ENCODE measurements at places on chromosomes 1 and 21.

DNA sequence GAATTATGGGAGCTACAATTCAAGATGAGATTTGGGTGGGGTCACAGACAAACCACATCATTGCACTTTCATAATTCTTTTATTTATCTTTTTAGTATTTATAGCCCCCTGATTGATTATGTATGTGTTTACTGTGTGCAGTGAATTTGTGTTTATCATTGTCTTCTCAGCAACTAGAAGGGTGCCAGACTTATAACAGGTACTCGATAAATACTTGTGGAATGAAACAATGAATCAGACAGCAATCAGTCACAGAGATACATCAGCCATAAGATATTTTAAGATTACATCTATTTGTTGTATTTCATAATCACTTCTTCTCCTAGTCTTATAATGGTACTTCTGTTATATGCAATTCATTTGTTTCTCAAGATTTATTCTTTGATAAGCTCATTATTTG, 273.2 kb downstream of the PTPRC start:
- ATAC-seq, result no peak

DNA sequence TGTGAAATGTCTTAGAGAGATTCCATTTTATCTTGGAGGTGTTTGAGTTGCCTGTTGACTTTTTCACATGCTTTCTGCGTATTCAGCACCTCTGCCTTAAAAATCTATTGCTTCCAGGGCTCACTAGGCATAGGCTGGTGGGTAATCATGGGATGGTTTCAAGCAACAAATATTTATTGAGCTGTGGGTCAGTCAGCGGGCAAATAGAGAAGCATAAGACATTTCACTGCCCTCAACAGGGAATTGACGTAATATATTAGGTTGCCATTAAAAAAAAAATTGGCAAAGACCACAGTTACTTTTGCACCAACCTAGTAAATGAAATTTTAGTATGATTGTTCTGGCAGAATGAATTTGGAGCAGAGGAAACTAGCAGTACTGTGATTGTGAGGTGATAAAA, 44.3 kb upstream of the NBL1 start:
- ATAC-seq, result no peak

DNA sequence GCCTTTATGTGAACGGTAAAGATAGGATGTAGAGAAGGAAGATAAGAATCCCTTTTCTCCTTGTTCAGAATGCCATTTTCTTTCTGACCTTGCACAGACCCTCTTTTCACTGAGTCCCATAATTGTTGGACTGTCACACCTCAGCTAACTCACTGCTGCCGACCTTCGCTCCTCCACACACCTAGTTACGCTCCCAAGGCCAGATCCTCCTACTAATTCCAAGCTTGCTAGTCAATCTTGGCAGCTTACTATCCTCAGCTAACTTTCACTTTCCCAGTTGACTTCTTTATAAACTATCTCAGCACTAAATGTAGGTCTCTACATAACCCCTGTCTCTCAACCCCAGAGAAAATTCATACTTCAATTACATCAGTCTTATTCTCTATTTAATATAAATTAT, 471.8 kb upstream of the PRMT6 start:
- ATAC-seq, result no peak

DNA sequence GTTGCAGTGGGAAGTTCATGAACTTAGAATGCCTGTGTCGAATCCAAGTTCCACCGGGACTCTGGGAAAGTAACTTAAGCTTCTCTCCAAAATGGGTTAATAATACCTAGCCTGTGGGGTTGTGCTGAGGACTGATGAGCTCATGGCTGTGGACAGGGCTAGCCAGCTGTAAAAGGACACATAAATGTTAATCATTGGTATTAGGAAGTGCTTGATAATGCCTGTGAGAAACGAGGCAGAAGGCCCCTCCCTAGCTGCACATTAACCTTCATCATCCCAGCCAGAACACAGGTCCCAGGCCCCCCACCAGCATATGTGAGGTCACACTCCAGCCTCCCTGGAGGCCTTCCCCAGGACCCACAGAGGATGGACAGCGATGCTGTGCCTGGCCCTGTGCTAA, 789 bp upstream of the GJB4 start:
- ATAC-seq, result no peak

DNA sequence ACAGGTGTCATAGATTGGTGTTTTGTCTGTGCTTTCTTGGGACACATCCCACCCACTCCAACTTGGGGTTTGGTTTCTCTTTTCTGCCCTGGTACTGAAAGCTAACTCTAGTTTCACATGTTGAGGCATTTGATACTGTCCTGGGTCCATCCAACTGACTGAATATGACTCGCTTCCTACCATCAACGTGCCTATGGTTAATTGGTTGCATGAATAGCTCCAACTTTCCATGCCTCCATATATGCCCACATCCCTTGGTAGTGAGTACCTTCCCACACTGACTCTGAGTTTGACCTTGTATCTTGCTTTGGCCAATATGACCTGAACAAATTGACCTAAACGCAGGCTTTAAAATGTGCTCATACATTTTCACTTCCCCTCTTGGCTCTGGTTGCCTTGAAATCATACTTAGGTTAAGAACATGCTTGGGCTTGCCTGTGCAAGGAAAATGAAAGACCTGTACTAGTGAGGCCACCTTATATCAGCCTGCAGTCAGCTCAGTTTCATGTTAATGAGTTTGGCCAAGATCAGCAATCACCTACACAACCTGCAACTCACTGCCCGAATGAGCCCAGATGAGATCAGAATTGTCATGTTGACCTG, 81.0 kb upstream of the KCNK2 start:
- no peak for ATAC-seq

- no peak for ATAC-seq
Measured at GRCh38 chr1:41370225-41370624, 9.0 kb downstream of the FOXO6 start.

- no peak for ATAC-seq
Measured at GRCh38 chr1:225685476-225686176, 32.7 kb upstream of the ENAH start.

GRCh38 chr1:158830074-158830677, 975 bp upstream of the MNDA start:
- ATAC-seq, result peak; percentile 56

GRCh38 chr1:179637211-179637860, 45.7 kb downstream of the TDRD5 start:
- no peak for ATAC-seq

DNA sequence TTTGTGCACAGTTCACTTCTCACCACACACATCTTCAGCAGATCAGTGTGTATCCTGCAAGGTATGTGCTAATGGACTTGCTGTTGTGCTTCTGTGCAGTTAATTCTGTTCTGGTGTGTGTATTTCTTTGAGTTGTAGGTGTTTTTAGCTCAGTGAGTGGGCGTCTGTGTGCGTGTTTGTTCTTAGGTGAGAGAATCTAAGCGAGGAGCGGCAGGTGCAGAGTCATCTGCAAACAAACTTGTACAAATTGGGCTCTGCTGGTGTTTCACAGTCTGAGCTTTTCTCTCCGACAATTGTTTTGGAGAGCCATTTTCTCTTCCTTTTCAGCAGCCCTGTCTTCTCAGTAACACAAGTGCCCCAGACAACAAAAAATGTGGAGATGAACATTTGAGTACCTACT, 43.6 kb downstream of the ACP6 start:
- ATAC-seq, result no peak

DNA sequence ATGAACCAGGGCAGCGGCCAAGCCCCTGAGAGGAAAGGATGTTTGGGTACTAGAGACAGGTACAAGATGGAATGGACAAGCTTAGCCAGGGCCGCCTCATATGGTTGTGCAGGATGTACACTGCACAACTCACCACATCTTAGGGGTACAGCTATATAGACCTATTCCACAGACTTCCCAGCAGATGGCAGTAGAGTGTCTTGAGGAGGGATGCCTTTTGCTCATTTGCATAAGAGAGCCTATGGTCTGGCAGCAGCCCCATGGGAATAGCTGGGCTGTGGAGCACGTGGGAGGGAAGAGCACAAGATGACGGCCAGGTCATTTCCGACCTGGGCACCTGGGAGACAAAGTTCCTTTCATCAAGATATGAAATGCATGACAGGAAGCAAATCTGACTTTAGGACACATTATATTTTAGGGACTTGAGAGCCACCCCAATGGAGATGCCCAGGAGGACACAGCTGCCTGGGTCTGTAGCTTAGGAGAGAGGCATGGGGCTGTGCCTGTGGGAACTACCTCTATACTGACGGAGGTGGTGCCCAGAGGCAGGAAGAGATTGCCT, 215.5 kb downstream of the KCNJ6 start:
- ATAC-seq, result peak; percentile 41

- ATAC-seq, result no peak
Measured at GRCh38 chr1:61233121-61233660, 150.8 kb downstream of the NFIA start.

DNA sequence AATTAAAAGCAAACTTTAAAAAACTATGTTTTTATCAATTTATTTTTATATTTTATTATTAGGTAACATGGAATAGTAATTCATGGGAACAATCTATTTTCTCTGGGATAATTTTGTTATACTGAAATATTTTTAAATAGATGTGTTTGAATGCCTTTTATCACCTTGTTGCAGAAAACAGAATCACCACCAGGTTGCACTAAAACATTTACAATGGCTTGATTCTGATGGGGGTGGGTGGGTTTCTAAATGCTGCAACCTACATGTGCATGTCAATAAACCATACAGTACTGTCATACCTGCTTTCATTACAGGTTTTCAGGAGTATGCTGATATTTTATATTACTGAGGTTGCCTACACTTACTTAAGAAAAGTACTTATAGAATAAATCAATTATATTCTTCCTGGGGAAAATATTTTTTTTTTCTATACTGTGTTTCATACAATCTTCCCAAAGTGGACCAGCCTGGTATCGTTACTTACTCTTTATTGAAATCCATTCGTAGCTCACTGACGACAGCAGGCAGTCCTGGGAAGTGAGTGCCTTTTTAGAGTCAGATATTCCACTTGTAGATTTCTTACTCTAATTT, 132.8 kb downstream of the PTPRC start:
- no peak for ATAC-seq

DNA sequence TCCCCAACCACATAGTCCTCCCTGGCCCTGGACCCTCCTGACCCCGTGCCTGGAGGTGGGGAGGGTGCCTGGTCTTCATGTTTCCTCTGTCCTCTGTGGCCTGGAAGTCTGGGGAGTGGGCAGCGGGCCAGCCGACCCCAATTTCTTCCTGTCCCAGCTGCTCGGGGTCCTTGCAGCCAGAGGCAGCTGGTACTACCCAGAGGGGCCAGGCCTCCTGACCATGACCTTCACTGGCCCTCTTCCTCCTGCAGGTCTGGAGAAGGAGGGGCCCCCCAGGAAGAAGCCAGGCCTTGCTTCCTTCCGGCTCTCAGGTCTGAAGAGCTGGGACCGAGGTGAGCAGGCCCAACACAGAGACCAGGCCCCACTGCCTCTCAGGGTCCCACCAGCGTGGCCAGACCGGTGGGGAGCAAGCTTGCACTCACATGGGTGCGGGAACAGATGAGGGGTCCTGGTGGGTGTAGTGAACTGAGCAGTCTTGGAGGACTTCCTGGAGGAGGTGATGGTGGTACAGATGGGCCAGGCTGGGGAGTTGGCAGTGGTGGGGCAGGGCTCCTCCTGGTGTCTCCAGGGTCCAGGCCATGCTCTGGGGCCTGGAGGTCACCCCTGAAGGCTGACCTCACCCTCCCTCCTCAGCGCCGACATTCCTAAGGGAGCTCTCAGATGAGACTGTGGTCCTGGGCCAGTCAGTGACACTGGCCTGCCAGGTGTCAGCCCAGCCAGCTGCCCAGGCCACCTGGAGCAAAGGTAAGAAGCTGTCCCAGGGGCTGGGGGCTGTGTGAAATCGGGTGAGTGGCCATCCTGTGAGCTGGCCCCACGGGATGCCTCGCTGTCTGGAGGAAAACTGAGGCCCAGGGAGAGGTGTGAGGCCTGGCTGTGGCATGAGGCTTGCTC, 32.7 kb downstream of the TRIM11 start:
- ATAC-seq, result no peak

- no peak for ATAC-seq
Measured at GRCh38 chr1:170481000-170481399, 51.0 kb upstream of the GORAB start.

DNA sequence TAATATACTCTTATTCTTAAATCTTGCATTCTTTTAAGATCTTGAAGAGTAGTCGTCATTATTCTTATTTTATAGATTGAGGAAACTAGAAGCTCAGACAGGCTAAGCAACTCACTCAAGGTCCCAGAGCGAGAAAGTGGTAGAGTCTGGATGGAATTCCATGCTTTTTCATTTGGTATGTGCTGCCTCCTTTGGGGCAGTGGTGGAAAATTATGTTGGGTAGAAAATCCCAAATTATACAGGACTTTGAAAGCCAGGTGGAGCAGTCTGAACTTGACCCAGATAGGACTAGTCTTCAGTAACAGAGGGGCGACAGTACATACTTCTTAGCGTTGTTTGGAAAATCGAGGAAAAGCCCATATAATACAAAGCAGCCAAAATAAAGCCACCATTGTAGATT, 205.6 kb downstream of the ATG4C start:
- ATAC-seq, result no peak

DNA sequence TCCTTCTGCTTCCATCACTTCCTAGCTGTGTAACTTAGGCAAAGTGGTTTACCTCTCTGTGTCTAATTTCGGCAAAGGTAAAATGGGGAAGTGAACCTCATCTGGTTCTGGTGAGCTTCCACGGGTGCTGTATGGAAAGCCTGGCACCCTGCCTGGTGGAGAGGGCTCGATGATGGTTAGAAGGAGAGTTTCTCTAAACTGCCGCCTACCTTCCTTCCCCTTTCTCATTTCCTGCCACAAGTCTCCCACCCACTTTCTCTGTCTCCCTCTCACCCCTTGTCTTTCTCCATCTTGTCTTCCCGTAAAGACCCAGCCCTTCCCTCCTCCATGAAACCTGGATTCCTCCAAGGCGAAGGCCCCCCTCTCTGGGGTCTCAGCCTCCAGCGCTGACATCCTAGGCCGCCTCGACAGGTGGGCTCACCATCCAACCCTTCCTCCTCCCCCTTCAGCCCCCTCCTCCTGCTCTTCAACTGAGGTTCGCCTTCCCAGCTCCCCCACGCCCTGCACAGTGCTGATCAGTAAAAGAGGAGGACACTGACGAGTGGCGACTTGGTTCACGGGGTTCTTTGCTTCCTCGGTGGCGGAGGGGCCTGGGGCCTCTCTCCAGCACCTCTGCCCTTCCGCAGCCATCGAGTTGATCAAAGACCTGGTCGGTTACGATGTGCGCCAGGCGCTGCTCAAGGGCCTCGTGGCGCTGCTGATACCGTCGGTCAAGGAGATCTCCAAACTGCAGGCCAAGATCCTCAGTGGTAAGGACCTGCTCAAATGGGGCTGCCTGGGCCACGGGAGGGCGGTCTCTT, 7.3 kb downstream of the RNU5D-1 start:
- no peak for ATAC-seq

- no peak for ATAC-seq
Measured at GRCh38 chr1:107858323-107858722, 106.7 kb downstream of the VAV3 start.

DNA sequence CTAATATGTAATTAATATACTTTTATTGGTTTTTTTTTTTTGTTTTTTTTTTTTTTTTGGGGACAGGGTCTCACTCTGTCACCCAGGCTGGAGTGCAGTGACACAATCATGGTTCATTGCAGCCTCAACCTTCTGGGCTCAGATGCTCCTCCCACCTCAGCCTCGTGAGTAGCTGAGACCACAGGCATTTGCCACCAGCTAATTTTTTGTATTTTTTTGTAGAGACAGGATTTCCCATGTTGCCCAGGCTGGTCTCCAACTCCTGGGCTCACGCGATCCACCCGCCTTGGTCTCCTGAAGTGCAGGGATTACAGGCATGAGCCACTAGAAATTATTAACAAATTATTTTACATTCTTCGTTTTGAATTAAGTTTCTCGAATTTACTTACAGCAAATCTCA, 16.8 kb upstream of the POGZ start:
- ATAC-seq, result no peak
